ENCODE measurements at places on chromosomes 3 and 15.

DNA sequence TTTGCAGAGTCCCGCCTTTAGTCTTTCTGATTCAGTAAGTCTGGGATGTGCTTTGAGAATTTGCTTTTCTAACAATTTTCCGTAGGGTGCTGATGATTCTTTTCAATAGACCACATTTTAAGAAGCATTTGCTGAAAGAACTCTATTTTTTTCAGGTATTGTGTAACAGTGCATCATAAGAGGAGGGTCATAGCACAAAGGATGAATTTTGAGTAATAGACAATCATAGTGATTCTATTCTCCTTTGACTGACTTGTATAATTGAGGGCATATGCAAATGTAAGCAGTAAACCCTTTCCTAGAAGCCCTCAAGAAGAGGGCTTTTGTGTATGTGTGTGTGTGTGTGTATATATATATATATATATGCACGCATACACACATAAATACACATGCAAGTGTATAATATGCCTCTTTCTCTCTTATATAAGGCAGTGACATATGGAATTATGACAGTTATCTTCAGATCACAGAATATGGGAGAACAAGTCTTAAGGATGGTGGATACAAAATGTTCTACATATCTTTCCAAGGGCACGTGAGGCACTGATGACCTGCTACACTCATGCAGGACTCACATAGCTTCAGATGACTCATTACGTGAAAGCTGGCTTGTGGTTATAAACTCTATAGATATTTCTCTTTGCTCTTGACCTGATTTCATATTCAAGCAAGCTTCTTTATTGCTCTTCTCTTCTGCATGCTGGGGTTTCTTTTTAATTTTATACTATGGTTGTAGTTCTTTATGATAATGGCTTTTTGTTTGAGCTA is 6.5 kb upstream of the PLSCR1 start:
- no peak for DNase-seq

- no peak for DNase-seq
Observed at GRCh38 chr3:142470826-142471225, 23.0 kb upstream of the XRN1 start.

DNA sequence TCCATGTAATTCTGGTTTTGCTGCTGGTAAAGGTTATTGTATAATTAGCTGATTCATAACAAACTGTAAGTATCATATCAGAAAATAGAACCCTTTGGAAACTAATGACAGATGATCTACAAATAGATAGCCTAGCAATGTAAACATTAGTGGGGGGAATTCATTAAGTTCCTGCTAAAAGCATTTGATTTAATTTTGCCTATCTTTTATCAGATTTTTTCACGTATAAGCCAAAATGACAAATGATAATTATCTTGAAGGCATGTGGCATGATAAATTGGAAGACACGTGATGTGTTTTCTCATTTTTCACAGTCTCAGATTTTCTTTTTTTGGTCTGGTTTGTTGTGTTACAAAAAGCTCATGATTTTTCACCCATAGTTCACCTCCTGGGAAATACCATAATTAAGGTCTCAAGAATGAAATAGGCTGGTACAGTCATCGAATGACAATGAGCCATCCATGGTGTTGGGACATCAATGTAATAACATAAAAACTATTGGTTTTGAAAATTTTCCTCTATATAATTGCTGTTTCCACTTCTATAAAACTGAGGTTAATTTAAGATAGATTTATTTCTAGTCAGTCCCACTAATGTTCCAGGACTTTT is 325.9 kb upstream of the TBL1XR1 start:
- no peak for DNase-seq

- DNase-seq, result no peak
Observed at GRCh38 chr3:5757213-5757804, 569.8 kb downstream of the EDEM1 start.

GRCh38 chr3:162699291-162699690 is 1202.7 kb downstream of the OTOL1 start:
- no peak for DNase-seq

DNA sequence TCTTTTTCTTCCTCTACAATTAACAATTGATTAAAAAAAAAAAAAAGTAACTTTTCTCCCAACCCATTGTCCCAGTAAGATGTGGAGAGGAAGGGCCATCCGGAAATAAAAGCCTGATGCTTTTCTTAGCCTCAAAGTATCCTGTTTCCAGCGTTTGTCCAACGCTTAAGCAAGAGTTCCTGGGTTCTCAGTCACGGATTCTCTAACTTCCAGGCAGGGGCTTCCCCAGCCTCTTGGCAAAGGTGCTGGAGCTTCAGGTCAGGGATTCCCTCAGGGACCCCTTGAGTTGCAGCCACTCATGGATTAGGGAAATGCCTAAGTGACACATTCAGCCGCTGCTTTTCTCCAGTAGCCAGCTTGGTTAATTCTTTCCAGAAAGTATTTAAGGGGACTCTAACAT is 22.3 kb upstream of the C2CD4B start:
- no peak for DNase-seq

- DNase-seq, result no peak
Observed at GRCh38 chr3:182735672-182736071, 57.6 kb upstream of the ATP11B start.

DNA sequence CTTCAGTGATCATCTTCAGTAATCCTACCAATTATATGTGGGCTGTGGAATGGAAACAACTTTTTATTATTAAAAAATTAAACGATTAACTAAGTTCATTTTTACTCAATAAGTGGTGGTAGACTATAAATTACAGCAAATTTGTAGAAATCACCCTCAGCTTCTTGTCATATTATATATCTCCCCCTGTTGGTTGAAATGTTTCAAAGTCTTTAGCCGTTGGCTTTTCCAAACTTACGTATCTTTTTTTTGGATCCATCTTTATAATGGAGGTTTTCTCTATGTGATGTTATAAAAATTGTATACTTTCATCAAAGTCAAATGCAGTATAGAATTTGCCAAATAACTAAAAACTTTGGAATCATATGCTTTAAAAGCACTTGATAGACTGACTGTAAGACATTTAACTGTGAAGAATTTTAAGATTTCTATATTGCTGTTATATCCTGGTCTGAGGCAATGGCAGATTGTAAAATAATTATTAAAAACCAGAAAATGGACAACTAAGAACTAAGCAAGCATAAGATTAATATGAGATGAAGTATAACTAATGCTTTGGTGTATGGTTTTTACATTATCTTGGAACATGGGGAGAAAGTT is 44.7 kb downstream of the ATP11B start:
- no peak for DNase-seq

DNA sequence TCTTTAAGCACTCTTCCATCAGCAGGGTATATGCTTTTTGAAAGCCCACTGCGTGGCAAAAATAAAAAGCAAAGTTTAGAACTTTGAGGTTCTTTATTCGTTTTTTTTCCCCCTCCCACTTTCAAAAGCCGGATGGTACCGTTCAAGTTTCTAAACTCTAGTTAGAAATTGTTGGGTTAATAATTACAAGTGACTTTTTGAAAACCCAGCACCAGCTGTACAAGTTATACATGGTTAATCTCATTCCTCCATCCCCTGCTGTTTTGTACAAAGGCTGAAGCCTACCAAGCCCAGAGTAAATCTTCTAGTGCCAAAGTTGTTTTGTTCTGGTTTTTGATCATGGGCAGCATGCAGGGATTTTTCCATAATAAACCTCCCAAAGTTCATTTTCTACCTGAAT is 48.6 kb downstream of the WDR72 start:
- DNase-seq, result no peak

DNA sequence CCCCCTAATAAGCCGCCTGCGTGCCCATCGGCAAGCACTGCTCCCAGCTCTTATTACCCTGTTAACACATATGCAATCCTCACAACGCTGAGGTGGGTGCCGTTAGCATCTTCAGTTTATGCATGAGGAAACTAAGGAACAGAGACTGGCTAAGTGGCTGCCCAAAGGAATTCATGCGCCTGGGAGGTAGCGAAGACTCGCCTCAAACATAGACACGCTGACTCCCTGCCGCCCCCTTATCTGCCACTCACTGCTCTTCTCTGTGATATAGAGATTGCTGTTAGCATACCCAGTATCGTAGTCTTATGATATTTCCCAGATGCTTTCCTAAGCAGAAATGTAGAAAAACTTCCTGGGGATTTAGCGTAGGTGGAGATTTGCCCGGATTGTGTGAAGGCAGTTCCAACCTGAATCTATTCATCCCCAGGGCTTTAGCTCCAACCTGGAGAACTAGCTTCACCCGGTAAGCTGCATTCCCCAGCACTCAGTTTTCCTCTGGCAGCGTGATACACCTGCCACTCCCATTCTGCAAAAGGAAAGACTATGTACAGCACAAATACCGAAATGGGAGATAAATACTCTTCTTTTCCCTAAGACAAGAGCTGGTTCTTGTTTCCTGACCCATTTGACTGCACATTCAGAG is 23.7 kb upstream of the CD47 start:
- DNase-seq, result no peak

DNA sequence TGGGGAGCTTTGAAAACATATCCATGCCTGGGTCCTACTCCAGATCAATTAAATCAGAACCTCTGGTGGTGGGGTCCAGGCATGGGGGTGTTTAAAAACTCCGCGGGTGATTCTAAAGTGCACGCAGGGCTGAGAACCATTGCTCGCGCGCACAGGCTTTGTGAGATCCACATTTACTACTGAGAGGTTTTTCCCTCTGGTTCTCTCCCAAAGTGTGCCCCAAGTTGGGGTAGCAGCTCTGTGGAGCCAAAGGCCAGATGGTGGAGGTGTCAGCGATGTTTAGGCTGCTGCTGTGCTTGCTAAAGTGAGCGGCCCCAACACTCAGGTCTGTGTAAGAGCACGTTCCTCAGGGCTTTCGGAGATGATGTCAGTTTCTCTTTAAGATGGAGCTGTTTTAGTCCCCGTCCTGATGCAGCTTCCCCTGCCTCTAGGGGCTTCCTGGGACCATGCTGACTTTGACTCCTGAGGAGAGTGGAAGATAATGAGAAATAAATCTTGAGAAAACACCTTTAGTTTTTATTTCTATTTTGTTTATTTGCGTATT is 13.4 kb upstream of the MAGEF1 start:
- no peak for DNase-seq

GRCh38 chr3:195153130-195153529 is 117.8 kb downstream of the XXYLT1 start:
- no peak for DNase-seq

GRCh38 chr3:21520106-21520963 is 230.7 kb downstream of the ZNF385D start:
- no peak for DNase-seq

- DNase-seq, result no peak
Observed at GRCh38 chr15:99717161-99718009, 15.9 kb downstream of the LYSMD4 start.

- DNase-seq, result no peak
Observed at GRCh38 chr3:67704322-67704721, 49.9 kb upstream of the SUCLG2 start.

DNA sequence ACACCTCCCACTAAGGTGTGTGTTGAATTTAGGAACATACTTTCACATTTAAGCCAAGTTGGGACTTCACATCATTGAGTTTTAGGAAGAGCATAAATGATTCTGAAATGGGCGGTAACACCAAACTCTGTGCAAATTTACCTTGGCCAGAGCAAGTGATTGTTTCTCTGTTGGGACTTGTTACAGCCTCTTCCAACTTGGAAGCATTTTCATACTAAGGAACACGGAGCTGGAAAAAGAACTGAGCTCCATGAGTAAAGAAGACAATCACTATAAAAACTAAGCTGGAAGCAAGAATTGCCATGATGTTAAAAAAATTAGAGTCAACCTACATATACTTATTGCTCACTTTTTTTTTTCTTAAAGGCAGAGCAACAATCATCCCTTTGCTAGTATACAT is 371.3 kb downstream of the ERC2 start:
- DNase-seq, result no peak

- no peak for DNase-seq
Observed at GRCh38 chr3:96734273-96735009, 80.0 kb upstream of the EPHA6 start.

DNA sequence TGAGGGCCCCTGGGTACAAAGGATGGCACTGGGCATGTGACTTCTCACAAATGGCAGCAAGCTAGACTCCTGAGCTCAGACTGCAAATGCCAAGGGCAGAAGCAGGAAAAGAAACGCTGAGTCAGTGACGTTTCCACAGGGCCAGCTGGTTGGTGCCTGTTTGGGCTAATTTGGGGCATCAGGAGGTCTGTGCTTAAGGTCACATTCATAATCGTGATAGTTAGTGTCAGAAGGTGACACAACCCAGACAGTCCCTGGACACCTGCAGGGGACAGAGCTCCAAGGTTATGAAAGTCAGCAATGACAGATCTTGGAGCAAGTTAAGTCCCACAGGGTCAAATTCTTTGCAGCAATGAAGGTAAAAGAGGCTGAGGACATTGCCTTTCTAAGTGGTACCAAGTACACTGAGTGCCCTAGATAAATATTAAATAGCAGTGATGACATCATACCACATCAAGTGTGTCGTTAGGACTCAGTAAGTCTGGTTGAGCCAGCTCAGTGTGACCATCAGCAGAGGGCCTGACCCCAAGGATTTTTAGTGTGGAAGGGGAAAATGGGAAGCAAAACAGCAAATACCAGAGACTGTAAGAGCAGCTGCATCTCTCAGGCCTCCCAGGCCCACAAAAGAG is 556.9 kb upstream of the CFAP20DC start:
- DNase-seq, result no peak

- DNase-seq, result no peak
Observed at GRCh38 chr3:18127174-18127858, 297.8 kb downstream of the SATB1 start.

- no peak for DNase-seq
Observed at GRCh38 chr3:5754602-5755001, 567.1 kb downstream of the EDEM1 start.

GRCh38 chr3:194308601-194309449 is 42.3 kb downstream of the CPN2 start:
- no peak for DNase-seq

GRCh38 chr3:48372377-48372770 is 355 bp downstream of the FBXW12 start:
- no peak for DNase-seq

DNA sequence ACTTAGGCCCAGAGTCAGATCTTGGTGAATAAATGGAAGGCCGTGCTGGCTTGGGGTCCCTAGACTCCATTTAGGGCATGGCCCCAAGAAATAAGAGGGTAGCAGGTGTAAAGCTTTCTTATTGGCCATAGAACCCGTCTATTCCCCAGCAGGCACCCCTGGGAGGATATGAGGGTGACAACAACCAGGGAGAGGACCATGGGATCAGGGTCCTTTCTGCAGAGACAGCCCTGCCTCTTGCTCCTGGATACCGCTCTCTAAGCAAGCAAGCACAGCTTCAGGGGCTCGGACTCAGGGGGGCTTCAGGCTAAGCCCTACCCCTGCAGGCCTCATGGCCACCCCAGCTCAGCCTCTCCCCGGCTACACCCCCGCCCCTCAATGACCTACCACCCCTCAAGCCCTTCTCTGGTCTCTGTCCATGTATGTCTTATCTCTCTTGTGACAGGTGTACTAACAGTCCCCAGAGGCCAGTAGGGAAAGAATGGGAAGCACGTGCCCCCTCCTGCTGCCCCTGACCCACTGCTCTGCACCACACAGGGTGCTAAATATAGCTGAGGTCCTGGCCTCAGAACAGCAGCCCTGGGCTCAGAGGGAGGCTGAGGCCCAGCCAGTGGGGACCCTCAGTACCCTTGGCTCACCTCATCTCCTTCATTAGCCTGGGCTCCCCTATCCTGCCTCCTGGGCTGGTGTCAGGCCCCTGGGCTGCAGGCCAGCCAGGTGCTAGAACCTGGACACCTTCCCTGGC is 1.9 kb downstream of the XIRP1 start:
- DNase-seq, result no peak

GRCh38 chr3:130963444-130963843 is 63.2 kb downstream of the ASTE1 start:
- DNase-seq, result no peak

GRCh38 chr3:29168696-29169095 is 112.2 kb upstream of the RBMS3 start:
- DNase-seq, result no peak

Data from esophagus squamous epithelium (tissue), 5 donors.